Globus pallidus (tissue), 1 donor: ENCODE measurements at places on chromosomes 2 and 18.

- DNase-seq = no peak
These were observed 2.7 kb downstream of the SEMA4C start for GRCh38 chr2:96866986-96867755.

- no peak for DNase-seq
These were observed 99.4 kb upstream of the CDC42EP3 start for GRCh38 chr2:37770797-37771196.

GRCh38 chr2:96262306-96262705, 3.5 kb downstream of the TMEM127 start:
- DNase-seq = no peak

DNA sequence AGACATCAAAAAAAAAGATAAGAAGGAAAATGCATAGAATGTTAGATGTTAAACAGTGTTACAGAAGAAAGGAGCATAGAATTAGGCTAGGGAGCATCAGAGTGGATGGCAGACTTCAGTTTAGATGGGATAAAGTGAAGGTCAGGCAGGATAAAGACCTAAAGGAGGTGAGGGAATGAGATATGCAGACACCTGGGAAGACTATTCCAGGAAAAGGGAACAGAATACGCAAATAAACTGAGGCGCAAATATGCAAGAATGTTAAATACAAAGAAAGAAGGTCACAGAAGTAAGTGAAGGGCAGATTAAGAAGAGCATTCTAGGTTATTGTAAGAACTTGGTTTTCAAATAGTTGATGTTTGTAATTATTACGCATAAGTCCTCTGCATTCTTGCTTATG, 116.3 kb upstream of the REG3A start:
- DNase-seq = no peak

- no peak for DNase-seq
These were observed 8.9 kb downstream of the GTF3C2 start for GRCh38 chr2:27347641-27348040.

DNA sequence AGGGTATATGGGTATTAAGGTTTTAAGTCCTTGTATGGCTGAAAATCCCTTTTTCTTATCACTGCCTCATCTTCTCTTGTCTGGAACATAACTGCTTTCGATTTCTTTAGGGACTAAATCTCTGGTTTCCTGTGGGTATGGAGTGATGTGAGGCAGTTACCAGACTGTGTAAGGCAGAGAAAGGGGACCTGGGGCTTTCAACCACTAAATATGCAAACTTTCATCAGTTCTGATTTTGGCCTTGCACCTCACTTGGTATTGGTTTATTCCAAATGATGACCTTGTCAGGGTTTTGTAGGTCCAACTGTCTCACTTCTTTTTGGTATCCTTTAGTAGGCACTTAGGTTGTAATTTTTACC, 9.3 kb downstream of the MAP4K4 start:
- no peak for DNase-seq

DNA sequence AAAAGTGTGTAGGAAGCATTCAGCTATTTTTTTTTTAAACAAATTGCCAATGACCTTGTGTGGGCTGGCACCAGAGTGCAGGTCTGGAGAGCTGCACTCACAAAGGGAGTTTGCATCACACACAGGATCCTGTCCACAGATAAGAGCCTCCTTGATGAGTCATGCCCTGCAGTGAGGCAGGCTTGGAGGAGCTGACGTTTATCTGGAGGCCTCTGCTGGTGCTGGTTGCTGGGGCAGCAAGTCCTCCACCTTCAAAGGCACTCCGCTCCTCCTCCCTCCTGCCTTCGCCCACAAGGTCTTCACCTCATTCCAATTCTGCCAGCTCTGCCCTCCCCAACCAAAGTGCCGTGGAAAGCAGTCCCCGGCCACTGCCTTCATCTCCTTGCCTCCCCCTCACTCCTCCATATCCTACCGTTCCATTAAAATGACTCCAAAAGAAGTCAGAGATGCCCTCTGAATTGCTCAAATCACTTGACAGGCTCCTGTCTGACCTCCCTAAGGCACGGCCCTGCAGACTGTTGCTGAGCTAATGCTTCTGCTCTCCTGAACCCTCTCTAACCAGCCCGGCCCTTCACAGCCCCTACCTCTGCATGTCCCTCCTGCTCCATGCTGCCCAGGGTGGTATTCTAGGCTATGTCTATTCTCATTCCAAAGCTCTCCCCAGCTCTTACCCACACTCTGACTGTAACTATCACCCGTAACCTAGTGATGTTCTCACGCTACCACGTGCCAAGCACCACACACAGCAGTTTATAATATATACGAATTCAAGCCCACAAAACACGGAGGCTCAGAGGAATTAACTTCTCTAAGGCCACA, 30.9 kb downstream of the LONRF2 start:
- DNase-seq = no peak

DNA sequence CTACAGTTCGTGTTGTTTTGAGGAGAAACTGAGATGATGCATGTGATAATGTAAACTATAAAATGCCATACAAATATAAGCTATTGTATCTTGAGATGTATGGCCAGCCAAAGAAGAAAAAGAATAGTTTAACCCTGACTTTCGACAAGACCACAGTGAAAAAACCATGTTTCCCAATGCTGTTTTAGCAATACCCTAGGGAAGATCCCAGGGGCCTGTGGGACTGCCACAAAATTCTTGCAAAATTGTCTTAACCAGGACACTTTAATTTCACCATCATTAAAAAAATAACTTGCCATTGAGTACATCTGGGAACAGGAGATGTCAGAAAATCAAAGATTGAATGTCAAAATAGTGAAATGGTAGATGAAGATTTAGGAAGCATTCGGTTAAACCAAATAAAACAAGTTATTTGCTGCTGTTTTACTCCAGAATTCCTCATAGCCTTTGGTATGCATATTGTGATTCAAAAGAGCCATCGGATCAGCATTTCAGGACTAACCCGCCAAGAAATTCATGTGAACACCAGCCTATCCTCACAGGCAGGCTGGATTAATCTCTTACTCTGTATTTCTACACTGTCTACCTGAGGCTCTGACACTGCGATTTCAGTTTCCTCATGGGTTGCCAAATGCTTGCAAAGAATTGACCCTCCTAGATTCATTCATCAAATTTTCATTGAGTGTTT, 49.0 kb upstream of the SP3 start:
- no peak for DNase-seq

GRCh38 chr2:24749069-24749691, 44.0 kb downstream of the PTRHD1 start:
- DNase-seq = no peak

GRCh38 chr2:231222318-231223000, 24.0 kb downstream of the ARMC9 start:
- DNase-seq = no peak

GRCh38 chr18:43236921-43237320, 40.4 kb downstream of the SYT4 start:
- no peak for DNase-seq
